ENCODE measurements at places on chromosomes 16 and 17.
A peak's percentile ranks its signal among the peaks of the same experiment; 100 is the strongest.

DNA sequence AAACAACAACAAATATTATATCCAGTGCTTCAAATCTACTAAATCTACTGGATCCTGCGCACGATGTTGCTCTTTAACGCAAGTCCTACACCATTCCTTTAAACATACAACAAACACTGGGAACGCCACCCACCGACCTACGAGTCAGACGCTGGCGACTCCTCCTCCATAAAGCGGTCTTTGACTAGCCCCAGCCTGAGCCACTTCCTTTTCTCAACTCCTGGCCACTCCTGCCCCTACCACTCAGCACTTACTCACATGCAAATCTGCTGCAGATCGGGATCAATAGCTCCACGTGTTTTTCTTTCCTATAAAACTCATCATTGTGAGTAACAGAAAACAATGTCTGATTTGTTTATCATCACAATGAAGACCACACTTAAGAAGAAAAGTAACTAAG, 32.8 kb upstream of the MNT start:
- no peak for DNase-seq

- no peak for DNase-seq
Observed at GRCh38 chr17:32318071-32318470, 23.9 kb downstream of the C17orf75 start.

DNA sequence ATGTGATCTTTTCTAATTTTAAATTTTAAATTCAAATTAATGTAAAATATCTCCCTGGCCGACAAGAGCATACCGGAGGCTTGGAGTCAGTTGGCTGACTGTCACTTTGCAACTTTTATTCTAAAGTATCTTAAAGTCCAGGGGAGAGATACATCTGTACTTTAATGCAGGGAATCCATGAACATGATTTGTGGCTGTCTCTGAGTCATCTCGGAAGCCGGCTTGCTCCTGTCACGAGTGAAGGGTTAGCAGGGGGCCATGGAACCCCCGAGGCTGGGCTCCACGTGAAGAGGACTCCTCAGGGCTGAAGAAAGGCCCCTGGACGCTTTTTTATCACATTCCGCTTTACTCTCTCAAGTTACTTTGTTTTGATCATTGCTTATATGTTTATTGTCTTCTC, 13.3 kb downstream of the TVP23A start:
- no peak for DNase-seq

DNA sequence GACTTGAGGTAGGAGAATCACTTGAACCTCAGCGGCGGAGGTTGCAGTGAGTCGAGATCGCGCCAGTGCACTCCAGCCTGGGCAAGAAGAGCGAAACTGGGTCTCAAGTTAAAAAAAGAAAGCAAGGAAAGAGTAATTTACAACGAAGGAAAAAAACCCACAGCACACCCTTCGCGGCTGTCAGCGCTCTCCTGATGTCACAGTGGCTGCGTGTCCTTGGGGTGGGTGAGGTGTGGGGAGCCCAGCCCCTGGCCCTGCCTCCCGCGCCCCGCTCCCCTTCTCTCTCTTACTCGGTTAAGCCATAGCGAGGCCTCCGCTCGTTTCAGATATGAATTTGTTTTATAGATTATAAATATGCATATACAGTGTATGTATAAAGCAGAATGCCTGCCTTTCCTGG, 740 bp upstream of the JPT2 start:
- no peak for DNase-seq

- peak; percentile 25 for DNase-seq
Observed at GRCh38 chr16:57576429-57576870, 34.0 kb downstream of the ADGRG5 start.

GRCh38 chr17:55484575-55484974, 26.7 kb downstream of the SMIM36 start:
- DNase-seq = no peak

DNA sequence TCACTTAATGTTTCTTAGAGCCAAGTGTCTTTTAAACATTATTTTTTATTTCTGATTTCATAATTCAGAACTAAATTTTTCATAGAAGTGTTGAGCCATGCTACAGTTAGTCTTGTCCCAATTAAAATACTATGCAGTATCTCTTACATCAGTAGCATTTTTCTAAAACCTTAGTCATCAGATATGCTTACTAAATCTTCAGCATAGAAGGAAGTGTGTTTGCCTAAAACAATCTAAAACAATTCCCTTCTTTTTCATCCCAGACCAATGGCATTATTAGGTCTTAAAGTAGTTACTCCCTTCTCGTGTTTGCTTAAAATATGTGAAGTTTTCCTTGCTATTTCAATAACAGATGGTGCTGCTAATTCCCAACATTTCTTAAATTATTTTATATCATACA, 13.6 kb upstream of the BCAS3 start:
- DNase-seq = no peak

DNA sequence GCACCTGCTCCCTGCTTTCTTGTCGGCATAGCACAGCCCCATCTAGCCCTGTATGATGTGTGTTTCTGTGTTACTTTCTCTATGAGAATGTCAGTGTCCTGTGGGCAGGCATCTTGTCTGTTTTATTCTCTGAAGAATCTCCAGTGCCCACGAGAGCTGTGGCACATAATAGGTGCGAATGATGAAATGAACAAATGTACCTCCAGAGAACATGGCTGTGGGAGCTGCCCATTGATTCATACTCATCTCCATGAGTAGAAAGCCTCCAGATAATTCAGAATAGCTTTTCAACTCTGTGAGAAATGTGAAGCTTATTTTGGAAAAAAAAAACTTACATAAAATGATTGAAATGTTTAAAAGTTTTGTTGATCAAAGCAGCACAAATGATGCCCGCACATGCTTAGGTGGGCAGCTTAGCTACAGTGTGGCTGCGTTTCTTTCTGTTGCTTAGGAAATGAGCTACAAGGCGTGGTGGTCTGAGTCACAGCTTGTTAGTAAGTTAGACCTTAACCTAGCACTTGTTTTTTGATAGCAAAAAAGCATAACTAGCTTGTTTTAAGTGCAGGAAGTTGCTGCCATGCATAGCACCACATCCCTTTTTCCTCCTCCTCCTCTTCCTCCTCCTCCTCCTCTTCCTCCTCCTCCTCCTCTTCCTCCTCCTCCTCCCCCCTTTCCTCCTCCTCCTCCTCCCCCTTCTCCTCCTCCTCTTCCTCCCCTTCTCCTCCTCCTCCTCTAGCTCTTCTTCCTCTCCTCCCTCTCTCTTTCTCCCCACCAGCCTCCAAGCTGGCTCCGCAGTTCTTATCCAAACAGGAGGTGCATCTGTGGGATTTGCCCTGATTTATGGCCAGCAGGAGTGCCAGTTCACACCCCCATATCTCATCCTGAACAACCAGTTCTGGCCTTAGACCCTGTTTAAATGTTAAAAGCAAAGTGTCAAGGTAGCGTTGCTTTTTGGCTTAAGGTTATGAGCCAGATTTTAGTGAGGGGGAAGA, 221.5 kb downstream of the IRF8 start:
- no peak for DNase-seq

DNA sequence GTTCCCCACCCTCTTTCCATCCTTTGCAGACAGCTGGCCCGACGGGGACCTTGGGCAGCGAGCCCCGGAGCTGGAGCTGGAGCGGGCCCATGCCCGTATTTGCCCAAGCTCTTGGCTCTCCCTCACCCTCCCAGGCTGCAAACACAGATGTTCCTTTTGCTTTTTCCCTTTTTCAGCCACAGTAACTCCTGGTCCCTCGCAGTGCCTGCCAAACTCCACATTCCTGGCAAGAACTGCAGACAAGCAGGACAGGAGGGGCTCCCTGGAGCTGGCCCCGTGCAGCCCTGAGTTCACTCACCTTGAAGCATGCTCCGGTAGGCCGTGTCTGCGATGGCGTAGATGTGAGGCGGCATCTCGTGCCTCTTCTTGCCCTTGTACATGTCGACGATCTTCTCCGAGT, 33.9 kb downstream of the MYH11 start:
- DNase-seq = no peak

- DNase-seq = no peak
Observed at GRCh38 chr16:73028721-73029361, 19.1 kb downstream of the ZFHX3 start.

GRCh38 chr16:31298958-31299357, 39.2 kb downstream of the ITGAM start:
- DNase-seq = no peak

DNA sequence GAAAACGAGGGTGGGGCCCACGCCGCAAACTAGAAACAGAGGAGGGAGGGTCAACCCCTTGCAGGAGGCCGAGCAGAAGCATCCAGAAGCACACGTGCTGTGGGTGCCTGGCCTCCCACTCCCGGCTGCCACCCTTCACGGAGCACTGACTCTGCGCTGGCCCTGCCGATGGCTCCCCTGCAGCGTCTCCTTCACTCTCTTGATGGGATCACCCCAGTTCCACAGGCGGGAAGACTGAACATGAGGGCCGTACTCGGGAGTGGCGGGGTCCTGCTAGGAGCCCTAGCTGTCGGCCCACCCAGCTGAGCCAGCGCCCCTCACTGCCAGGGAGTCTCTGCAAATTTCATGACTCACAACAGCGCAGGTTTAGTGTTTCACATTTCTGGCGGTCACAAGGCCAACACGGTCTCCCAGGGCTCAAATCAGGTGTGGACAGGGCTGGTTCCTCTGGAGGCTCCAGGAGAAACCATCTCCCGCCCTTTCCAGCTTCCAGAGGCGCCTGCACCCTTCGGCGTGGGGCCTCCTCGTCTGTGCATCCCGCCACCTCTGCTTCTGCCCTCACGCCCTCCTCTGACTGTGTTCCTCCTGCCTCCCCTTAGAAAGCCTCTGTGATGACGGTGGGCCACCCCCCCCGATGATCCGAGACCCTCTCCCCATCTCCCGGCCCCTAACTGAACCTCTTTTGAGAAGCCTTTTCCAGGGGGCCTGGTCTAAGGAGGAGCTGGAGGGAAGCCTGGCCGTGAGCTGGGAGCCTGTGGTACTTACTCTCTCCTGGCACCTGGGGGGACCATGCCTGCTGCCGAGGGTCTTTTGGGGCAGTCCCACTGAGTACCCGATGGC, 2.0 kb downstream of the PTX4 start:
- DNase-seq = no peak
